ENCODE measurements at places on chromosomes 16 and 17.

GRCh38 chr17:78560731-78561130, 16.5 kb downstream of the DNAH17 start:
- no peak for DNase-seq

DNA sequence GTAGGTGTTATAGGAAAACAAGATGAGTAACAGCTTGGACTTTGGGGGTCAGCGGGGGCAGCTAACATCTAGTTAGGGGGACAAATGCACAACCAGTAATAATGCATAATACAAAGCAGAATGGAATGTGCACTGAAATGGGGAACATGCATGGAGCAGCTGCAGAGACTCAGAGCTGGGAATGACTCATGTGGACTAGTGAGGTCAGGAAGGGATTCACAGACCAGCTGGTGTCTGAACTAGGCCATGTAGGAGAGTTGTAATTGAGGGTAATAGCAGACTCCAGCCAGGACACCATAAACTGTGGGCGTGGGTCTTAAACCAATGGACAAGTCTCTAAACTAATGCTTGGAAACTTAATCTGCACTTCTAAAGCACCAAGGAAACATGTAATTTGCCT, 176.8 kb upstream of the ASIC2 start:
- no peak for DNase-seq

- DNase-seq, result no peak
These were observed 13.3 kb downstream of the NDUFAF8 start for GRCh38 chr17:81252326-81252986.

GRCh38 chr17:49280061-49280460, 49.5 kb upstream of the PHOSPHO1 start:
- no peak for DNase-seq

DNA sequence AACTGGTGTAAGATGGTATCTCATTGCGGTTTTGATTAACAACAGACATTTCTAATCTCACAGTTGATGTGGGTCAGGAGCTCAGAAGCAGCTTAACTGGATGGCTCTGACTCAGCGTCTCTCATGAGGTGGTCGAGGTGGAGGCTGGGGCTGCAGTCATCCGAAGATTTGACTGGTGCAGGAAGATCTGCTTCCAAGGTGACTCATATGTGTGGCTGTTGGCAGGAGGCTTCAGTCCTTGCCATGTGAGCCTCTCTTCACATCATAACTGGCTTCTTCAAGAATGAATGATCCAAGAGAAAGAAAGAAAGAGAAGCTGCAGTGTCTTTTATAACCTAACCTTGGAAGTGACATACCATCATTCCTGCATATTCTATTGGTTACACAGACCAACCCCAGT, 376.1 kb downstream of the SEC14L1 start:
- peak; percentile 35 for DNase-seq

DNA sequence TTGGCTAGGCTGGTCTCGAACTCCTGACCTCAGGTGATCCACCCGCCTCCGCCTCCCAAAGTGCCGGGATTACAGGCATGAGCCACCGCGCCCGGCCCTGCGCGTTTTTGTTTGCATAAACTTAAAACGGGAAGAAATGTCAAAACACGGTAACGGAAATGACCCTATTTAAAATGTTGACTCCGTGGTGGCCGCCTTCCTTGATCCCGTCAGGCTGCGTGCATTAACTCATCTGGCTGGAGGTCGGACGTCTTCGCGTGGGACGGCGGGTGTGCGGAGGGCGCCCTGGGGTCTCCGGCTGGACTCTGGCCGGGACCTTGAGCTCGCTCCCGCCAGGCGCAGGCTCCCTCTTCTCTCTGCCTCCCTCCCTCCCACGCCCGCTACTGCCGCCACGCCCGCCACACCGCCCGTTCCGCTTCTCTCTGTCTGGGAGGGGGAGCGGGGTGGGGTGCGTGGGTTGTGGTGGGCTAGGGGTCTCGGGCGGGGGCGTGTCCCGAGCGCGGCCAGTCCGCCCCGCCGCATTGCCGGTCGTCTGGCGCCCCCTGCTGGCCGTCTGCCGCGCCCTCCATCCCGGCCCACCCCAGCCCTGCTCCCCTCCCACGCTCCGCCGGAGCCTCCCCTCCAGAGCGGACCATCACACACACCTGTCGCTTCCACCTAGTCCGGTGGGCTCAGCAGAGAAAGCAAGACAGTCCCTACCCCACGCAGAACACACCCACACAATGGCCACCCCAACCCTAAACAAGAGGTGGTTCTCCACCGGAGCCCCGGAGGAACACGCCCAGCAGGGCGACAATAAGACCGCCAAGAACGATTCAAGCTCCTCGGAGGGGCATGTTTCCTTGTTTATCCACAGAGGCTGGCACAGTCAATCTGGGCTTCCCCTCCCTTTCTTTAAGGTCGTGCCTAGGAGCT, 1.2 kb upstream of the CCDC42 start:
- peak; percentile 80 for DNase-seq
